WTC11 (cell line): ENCODE measurements at places on chromosomes 7 and 10.

DNA sequence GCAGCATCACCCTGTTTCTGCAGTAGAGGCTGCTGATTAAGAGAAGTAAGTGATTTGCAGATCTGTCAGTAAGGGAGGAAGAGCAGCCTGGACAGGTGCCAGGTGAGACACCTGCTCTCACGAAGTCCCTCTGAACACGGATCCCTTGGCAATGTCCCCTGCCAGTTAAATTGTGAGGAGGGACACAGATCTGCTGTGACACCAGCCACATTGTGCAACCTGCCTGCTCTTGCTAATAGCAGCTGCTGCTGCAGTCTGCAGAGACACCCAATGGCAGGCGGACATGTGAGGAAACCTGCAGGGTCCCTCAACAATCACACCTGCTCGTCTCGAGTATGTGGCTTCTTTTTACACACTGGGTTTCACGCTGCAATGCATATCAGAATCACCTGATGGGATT, 31.9 kb downstream of the ANXA11 start:
- no peak for DNase-seq

GRCh38 chr7:111010798-111011197, 80.1 kb upstream of the LRRN3 start:
- no peak for DNase-seq

DNA sequence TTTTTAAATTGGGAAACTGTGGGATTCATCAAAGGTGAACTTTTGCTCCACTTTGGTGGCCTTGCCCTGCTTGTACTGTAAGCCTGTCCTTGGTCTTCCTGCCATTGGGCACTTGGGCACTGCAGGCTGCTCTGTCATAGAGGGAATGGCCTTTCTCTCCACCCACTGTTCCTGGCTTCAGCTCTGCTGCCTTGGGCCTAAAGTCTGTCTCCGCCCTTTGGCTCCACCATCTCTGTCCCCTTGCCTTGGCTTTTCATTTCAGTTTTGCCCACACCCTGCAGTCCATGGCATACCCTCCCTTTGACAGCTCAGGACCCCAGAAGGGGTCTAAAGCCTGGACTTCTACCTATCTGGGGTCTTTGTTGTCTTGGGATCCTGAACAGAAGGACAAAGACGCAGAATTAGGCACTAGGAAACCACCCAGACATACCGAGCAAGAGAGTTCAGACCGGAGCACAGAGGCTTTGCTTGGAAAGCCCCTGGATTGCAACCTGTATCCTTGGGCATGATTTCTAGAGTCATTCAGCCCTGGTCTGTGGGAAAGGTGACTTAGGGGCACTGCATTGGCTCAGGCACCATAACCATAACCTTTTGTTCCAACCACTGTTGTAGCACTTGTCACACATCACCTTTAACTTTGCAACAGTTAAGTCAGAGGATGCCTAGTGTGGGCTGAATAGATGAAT, 5.2 kb upstream of the ARHGAP22 start:
- no peak for DNase-seq

- no peak for DNase-seq
These were observed 296.1 kb upstream of the FZD8 start for GRCh38 chr10:35938160-35938559.

GRCh38 chr10:110681023-110681681, 37.0 kb downstream of the RBM20 start:
- DNase-seq = peak; percentile 65

DNA sequence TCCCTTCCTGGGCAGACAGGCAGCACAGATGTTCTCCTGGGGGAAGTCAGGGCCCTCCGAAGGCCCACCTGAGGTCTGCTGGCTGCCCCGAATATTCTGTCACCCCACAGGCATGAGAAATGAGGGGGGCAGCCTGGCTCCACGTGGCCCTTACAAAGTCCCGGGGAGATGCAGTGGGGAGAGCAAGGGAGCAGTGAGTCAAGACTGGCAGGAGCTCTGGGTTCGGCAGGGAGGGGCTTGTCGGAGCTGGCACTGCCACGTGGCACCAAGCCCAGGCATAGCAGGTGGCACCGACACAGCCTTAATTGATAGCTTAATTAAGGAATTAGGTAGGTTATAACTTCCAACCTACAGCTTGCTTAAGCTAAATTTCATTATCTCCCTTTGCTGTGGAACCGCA, 163.9 kb downstream of the USP6NL start:
- no peak for DNase-seq

- no peak for DNase-seq
These were observed 97.6 kb downstream of the CUX1 start for GRCh38 chr7:101915000-101915399.

DNA sequence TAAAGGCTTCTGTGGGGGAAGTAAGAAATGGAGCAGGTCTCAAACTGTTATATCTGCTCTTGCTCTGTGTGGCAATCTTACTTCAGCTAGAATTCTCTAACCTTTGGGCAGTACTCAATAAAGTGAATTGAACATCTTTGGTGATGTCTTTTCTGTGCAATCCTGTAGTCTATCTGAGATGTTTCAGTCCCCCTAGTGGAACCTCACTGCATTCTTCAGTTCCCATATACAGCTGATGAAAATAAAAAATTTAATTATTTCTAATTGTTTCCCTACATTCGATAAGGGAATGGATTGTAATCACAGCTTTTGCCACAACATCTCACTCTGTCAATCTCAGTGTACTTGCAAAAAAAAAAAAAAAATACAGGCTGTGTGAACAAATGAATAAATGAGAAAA, 522.6 kb downstream of the DNAJB9 start:
- no peak for DNase-seq

GRCh38 chr7:98880485-98880884, 2.2 kb downstream of the TRRAP start:
- no peak for DNase-seq

- no peak for DNase-seq
These were observed 386.1 kb downstream of the PLXDC2 start for GRCh38 chr10:20202337-20202736.
